ENCODE measurements at places on chromosomes 3 and 15. TPM values are rescaled to one million over a fixed set of nuclear protein-coding genes. Genes with fewer than 3 reads are reported as not detected.

Gene EPHB1
- 14.5 TPM for total RNA-seq

Gene OR5H1
- not detected for total RNA-seq

Gene CTXN2
- not detected for total RNA-seq

Gene CCDC39
- 0.06 TPM for total RNA-seq

Gene C3orf20
- not detected for total RNA-seq

Gene HRG
- not detected for total RNA-seq

Gene ZIC1
- not detected for total RNA-seq

Gene CHP1
- 39.3 TPM for total RNA-seq

Gene GMNC
- total RNA-seq: under 0.01 TPM

Gene GABRR3
- not detected for total RNA-seq

Gene KNL1
- 16.5 TPM for total RNA-seq

Gene KCNMB3
- 2.1 TPM for total RNA-seq

Gene KCNMB2
- not detected for total RNA-seq

Gene PPP1R14D
- total RNA-seq: not detected

Gene USF3
- total RNA-seq: 7.1 TPM

Gene GOLGA8R
- total RNA-seq: 1.3 TPM

Gene DCP1A
- 16.1 TPM for total RNA-seq

Gene MUC4
- not detected for total RNA-seq

Data from bladder microvascular endothelial cell (primary cell).